ENCODE measurements at places on chromosomes 3 and 15.

- DNase-seq = no peak
Measured at GRCh38 chr3:9499455-9500107, 54.0 kb downstream of the LHFPL4 start.

DNA sequence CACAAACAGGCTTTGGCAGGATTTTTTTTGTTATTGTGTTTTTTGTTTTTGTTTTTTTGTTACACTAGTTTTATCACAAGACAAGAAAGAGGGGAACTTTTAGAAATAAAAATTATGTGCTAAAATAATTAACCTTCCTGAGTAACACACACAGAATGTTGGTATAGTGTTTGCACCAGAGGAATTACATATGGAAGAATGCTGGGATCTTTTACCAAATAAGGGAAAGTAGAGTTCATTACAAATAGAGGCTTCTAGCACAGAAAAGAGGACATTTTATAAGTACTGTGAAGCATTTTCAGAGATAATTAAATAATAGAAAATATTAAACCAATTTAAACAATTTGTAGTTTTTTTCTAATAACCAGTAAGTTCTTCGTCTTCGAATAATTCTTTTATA, 116.0 kb downstream of the IGF1R start:
- no peak for DNase-seq

GRCh38 chr3:177429771-177430170, 232.5 kb upstream of the TBL1XR1 start:
- no peak for DNase-seq

- no peak for DNase-seq
Measured at GRCh38 chr15:39301589-39301999, 279.3 kb upstream of the THBS1 start.

Measured in WERI-Rb-1 (cell line).